ENCODE measurements at places on chromosomes 2 and 18. TPM values are rescaled to one million over a fixed set of nuclear protein-coding genes. Genes with fewer than 3 reads are reported as not detected.

The CIB4 gene
- not detected for total RNA-seq

The WNT6 gene
- 1.4 TPM for total RNA-seq

DNA sequence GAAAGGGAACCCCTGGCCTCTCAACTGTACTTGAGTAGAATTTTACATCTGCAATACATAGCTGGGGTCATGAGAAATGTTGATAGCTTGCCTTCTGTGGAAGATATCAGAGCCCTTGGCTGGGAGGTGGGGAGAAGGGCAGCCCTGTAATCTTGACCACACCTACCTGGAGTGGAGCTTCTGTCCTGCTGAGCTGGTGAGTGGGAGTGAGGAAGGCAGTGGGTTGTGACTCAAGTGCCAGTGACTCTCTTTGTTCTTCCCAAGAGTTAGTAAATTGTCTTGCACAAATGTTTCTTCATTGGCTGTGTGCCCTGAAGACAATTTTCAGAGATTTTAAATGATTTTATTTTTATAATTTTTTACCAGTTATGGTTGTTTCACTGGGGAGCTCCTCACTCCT lies 277.3 kb downstream of the MBD5 start:
- no peak for DNase-seq
- H3K36me3 ChIP-seq = no peaks in the 10 kb centered on the region
- no peak overlapping the region for H3K4me3 ChIP-seq
- H3K27me3 ChIP-seq = no peaks in the 10 kb centered on the region

DNA sequence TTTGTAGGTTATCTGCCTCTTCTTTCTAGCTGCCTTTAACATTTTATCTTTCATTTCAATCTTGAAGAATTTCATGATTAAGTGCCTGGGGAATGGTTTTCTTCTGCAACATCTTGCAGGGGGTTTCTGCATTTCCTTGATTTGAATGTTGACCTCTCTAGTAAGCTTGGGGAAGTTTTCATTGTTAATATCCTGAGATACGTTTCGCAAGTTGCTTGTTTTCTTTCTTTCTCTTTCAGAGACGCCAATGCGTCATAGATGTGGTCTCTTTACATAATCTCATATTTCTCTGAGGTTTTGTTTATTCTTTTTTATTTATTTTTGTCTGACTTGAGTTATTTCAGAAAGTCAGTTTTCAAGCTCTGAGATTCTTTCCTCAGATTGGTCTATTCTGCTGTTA lies 225.7 kb downstream of the XIRP2 start:
- no peaks in the 10 kb centered on the region for H3K36me3 ChIP-seq
- H3K27ac ChIP-seq = no peak overlapping the region
- no peak for DNase-seq
- no peaks in the 10 kb centered on the region for H3K27me3 ChIP-seq

DNA sequence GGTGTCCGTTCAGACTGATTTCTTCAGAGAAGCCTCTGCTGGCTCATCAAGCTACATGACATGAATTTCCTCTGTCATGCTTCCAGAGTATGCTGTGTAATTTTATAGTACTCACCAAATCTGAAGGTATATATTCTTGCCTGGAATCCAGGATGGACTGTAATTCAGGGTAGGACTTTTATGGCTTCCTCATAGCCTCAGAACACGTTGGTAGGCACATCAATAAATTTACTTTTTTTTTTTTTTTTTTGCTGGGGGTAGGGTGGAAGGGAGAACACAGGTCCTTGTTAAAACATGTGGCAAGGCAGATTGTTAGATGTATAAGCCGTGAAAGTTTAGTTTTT lies 34.4 kb downstream of the MTA3 start:
- H3K4me1 ChIP-seq = no peaks in the 10 kb centered on the region
- DNase-seq = no peak
- no peak overlapping the region for H3K27ac ChIP-seq
- H3K36me3 ChIP-seq = no peaks in the 10 kb centered on the region

GRCh38 chr2:121505986-121506586 lies 24.6 kb upstream of the RNU4ATAC start:
- peaks cover 9% of the 10 kb centered on the region for H3K36me3 ChIP-seq
- peaks cover 14% of the 10 kb centered on the region for H3K4me1 ChIP-seq
- no peak overlapping the region for H3K27ac ChIP-seq
- no peaks in the 10 kb centered on the region for H3K27me3 ChIP-seq
- DNase-seq = no peak

GRCh38 chr18:24968238-24968775 lies 383.7 kb downstream of the ZNF521 start:
- H3K36me3 ChIP-seq = no peaks in the 10 kb centered on the region
- H3K4me1 ChIP-seq = no peaks in the 10 kb centered on the region
- H3K27ac ChIP-seq = no peak overlapping the region
- no peak overlapping the region for H3K4me3 ChIP-seq
- DNase-seq = no peak

DNA sequence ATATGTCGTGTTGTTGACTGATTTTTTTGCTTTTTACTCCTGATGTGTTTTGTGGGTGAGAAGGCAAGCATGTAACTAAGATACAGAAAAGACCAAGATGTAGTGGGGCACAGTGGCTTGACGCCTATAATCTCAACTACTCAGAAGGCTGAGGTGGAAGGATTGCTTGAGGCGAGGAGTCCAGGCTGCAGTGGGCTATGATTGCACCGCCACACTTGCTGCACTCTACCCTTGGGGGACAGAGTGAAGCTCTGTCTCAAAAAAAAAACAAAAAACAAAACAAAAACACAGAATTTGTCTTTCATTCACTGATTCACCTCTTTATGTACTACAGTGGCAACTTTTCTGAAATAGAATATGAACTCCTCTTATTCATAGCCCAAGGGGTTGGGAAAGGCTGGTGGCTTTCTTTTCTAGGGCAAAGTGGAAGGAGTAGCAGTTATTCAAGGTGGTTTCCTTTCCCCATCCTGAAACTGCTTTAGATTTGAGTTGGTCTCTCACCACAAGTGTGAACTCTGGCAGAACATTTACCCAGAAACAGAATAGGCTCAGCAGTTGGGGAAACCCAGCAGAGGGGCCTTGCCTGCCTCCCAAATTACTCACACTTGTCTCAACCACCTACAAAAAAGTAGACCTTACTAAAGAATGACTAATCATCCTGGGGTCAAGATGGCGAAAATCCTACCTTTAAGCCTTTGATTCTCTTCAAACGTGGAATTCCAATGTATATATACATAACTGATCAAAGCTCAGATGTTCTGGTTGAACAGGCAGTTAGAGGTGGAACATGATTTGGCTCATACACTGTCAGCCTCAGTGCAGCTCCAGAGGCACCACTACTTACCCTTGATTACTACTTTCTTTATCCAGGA lies 6.5 kb downstream of the TANK start:
- H3K4me3 ChIP-seq = peak overlapping the region; percentile 18
- peaks cover 73% of the 10 kb centered on the region for H3K4me1 ChIP-seq
- no peaks in the 10 kb centered on the region for H3K27me3 ChIP-seq
- DNase-seq = peak; percentile 60
- H3K36me3 ChIP-seq = peaks cover 15% of the 10 kb centered on the region

DNA sequence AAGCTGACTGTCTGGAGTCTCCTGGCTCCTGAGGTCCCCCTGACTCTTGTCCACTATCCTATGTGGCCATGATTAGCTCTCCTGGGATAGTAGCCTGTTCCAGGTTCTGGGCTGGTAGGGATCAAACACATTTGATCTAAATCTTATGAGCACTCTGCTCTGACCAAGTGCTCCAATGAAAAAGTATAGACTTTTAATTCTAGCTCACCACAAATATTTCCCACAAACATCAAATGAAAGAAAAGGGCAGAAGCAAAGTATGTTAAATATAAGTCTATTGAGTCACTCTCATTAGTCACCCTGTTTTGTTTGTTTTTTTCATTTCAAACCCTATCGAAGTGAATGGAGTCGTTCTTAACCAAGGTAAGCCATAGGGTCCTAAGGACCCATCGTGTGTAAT lies 39.7 kb upstream of the NEDD4L start:
- peak; percentile 60 for DNase-seq
- H3K4me1 ChIP-seq = peaks cover 33% of the 10 kb centered on the region
- H3K36me3 ChIP-seq = no peaks in the 10 kb centered on the region
- no peaks in the 10 kb centered on the region for H3K27me3 ChIP-seq
- H3K4me3 ChIP-seq = peak overlapping the region; percentile 25

- DNase-seq = no peak
- no peak overlapping the region for H3K27ac ChIP-seq
- H3K4me1 ChIP-seq = peaks cover 6% of the 10 kb centered on the region
- no peaks in the 10 kb centered on the region for H3K27me3 ChIP-seq
Measured at GRCh38 chr2:144362401-144362800, 157.5 kb downstream of the ZEB2 start.

Data from HCT116 (cell line).